ENCODE measurements at places on chromosomes 12 and 14.

DNA sequence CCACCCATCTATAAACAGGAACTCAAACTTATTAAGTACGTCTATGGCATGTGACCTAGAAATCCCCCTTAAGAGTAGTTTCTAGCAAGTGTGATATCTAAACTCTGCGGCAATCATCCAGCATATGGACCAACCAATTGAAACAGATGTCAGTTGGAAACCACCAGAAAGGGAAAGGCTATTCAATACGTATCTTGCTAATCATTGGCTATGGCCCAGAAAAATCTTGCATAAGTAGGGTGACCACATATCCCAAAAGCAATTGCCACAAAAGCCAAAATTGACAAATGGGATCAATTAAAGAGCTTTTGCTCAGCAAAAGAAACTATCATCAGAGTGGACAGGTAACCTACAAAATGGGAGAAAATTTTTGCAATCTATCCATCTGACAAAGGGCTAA, 24.2 kb downstream of the SYNJ2BP start:
- DNase-seq: no peak

DNA sequence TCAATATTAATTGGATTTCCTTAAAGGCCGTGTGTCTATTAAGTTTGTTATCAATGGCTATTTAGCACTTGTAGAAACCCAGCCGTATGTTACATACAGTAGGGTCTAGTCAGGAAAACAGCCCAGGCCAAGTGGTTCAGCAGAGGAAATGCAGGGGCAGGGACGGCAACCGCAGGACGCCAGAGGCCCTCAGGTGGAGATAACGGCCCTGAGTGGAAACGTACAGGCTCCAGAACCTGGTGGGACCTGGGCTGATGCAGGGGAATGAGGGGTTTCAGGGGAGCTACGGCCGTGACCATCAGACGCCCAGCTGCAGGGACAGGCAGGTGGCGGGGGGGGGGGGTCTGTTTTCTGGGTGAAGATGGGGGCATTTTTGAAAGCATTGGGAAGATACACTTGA, 3.7 kb upstream of the ANKLE2 start:
- DNase-seq: no peak

DNA sequence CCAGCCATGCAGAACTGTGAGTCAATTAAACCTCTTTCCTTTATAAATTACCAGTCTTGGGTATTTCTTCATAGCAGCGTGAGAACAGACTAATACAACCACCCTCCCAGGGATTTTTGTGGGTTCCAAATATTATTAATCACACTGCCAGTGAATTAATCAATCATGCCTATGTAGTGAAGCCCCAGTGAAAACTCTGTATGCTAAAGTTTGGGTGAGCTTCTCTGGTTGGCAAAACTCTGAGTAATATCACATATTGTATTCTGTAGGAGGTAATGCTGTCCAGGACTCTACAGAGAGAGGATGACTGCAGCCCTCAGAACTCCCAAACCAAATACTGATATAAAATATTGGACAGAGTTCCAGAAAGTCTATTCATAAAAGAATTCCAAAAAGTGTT, 216.9 kb downstream of the RPAP3 start:
- DNase-seq: no peak

DNA sequence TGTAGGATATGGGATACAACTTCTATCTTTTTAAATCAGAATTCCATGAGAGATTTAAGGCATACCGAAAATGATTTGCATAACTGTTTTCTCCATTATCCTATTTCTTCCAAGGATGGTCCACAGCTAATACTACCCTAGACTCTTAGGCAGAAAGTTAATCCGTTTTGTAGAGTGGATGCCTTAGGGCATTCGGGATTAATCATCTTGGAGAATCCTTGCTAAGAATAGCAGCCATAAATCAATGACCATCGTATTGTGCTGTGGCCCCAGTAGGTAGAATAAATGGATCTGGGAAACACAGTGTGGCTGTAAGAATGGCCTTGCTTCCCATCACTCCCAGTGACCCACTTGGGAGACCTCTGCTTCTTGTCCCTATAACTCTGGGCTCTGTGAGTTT, 99.6 kb downstream of the SSPN start:
- no peak for DNase-seq

- peak; percentile 32 for DNase-seq
Observed at GRCh38 chr12:47085815-47086252, 6.1 kb upstream of the AMIGO2 start.

DNA sequence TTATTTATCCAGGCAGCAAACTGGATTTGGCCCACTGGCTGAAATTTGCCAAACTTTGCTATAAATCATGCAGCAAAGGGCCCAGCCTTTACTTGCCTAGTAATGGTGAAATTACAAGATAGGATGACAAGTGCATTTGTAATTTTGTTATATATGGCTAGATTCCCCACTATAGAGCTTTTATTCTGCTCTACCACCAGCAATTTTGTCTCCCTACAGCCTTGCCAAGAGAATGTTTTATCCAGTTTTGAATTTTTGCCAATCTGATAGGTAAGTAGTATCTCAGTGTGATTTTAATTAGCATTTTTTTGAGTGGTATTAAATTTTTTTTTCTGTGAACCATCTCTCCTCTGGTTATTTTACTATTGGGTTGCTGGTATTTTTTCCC, 161.6 kb downstream of the SLC41A2 start:
- DNase-seq: no peak

- no peak for DNase-seq
Observed at GRCh38 chr12:119742700-119743099, 74.8 kb downstream of the PRKAB1 start.

DNA sequence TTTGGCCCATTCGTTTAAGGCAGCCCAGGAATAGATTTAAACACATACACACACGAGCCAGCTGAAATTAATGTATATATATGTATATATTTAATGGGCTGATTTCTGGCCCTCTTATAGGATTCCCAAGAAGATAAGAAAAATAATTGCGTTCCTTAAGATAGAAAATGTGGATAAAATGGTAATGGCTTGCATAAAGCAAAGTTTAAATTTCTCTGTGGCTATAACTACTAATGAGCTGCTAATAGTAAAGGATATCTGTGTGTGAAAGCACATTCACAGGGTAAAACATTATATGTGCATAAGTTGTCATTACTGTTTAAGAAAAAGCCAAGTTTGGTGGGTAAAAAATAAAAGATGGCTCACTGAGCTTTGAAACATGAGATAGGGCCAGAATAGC, 133.6 kb upstream of the AMIGO2 start:
- no peak for DNase-seq

- DNase-seq: no peak
Observed at GRCh38 chr14:68174446-68174845, 354.9 kb downstream of the RAD51B start.

DNA sequence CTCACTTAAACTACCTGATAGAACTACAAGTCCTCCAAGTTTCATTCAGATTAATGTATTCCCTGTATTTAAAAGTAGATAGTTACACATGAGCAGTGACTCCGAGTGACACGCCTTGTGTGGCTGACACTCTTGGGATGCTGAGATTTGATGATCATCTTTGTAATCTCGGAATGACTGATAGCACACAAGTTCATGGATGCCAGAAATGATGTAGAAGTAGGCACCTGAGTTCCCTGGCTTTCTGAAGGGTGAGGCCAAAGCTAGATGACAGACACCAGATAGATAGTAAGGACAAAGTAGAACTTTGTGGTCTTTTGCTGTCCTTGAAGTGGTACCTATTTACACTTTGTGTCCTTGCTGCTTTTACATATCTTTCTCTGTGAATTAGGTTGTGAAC, 491.2 kb downstream of the PCNX1 start:
- no peak for DNase-seq

DNA sequence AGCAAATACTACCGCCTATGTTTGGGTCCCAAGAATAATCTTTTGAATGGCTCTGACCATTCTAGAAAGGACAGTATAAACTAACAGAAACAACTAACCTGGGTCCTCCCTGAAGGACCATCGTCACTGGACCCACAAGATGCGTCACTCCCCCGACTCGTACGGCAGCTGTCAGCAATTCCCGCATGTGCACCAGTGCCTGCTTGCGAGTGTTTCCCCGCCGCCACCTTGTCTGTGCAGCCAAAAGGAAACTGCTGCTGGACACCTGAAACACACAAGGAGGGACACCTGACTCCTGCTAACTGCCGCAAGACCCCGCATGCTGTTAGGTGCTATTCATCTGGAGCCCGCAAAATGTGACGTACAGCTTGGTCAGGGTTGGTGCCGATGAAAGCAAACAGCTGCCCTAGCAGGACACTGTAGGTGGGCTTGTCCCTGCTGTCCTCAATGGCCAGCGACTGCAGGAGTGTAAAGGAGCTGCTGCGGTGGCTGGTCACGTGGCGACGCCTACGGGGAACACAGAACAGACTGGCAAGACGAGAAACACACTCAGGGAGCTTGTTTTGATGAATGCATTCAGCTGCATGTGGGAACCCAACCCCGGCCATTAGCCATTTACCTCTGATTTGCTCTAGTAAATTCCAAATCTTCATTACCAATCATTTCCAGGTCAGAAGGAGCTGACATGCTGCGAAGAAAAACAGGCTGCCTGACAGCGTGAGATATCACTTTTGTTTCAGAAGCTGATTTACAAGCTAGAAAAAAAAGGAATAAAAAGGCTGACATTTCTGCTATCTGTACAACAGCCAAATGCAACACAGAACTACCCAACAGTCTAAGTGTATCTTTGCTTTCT, 118.1 kb downstream of the TRAFD1 start:
- DNase-seq: no peak

GRCh38 chr14:99562856-99563748, 40.9 kb downstream of the CCDC85C start:
- DNase-seq: no peak

- DNase-seq: no peak
Observed at GRCh38 chr14:93331728-93332396, 974 bp downstream of the BTBD7 start.

- DNase-seq: no peak
Observed at GRCh38 chr14:94582199-94582750, 1.0 kb downstream of the SERPINA5 start.

- no peak for DNase-seq
Observed at GRCh38 chr12:79597910-79598309, 92.9 kb downstream of the PAWR start.

DNA sequence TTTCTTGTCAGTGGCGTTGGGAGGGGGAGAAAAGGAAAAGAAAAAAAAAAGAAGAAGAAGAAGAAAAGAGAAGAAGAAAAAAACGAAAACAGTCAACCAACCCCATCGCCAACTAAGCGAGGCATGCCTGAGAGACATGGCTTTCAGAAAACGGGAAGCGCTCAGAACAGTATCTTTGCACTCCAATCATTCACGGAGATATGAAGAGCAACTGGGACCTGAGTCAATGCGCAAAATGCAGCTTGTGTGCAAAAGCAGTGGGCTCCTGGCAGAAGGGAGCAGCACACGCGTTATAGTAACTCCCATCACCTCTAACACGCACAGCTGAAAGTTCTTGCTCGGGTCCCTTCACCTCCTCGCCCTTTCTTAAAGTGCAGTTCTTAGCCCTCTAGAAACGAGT, 1.9 kb downstream of the ASCL1 start:
- no peak for DNase-seq

GRCh38 chr14:79037593-79037992, 867.4 kb downstream of the NRXN3 start:
- DNase-seq: no peak

- no peak for DNase-seq
Observed at GRCh38 chr12:57456737-57457490, 1.8 kb downstream of the INHBE start.

- DNase-seq: no peak
Observed at GRCh38 chr14:35940291-35940690, 114.2 kb downstream of the BRMS1L start.

DNA sequence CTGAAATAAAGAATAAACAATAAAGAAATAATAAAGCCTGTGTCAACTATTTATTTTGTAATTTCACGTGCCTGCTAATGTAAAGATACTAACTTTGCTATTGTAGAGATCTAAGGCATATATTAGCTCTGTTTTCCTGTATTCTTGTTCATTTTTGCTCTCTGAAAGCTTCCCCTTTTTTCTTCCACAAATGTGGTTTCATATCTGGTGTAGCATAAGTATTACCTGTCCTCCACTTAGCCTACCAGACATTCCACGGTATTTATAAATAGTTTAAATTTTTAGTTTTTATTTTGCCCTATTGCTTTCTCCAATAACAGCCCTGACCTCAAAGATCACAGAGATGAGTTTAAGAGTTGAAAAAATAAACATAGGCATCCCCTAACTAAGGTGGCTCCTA, 92.6 kb upstream of the ATP2B1 start:
- no peak for DNase-seq
